ENCODE measurements at places on chromosomes 7 and 10. TPM values are rescaled to one million over a fixed set of nuclear protein-coding genes. Genes with fewer than 3 reads are reported as not detected.

DNA sequence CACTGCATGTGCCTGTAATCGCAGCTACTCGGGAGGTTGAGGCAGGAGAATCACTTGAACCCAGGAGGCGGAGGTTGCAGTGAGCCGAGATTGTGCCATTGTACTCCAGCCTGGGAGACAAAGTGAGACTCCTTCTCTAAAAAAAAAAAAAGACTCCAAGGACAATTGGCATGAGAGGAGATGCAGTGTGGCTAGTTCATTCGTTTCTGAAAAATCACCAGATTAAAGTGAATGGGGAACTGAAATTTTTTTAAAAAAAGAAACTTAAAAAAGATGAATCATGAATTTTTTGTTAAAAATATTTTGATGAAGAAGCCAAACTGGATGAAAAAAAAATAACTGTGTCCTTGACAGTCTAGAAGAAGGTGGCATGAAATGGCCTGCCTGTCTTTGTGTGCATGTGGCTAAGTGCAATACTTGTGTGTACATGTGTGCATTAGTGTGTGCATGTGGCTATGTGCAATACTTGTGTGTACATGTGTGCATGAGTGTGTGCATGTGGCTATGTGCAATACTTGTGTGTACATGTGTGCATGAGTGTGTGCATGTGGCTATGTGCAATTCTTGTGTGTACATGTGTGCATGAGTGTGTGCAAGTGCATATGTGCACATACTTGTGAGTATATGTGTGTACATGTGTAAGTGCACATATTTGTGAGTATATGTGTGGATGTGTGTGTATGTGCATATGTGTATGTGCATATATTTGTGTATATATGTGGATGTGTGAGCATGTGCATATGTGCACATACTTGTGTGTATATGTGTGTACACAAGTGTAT is 391.7 kb upstream of the KLF6 start:
- DNase-seq, result no peak
- no peaks in the 10 kb centered on the region for H3K27me3 ChIP-seq
- H3K27ac ChIP-seq, result no peak overlapping the region
- no peaks in the 10 kb centered on the region for H3K36me3 ChIP-seq
- no peaks in the 10 kb centered on the region for H3K4me1 ChIP-seq

- no peaks in the 10 kb centered on the region for H3K36me3 ChIP-seq
- no peaks in the 10 kb centered on the region for H3K27me3 ChIP-seq
- no peak overlapping the region for H3K4me3 ChIP-seq
- no peaks in the 10 kb centered on the region for H3K4me1 ChIP-seq
- DNase-seq, result no peak
- H3K27ac ChIP-seq, result no peak overlapping the region
Observed at GRCh38 chr7:28487487-28487886, 75.2 kb downstream of the CREB5 start.

DNA sequence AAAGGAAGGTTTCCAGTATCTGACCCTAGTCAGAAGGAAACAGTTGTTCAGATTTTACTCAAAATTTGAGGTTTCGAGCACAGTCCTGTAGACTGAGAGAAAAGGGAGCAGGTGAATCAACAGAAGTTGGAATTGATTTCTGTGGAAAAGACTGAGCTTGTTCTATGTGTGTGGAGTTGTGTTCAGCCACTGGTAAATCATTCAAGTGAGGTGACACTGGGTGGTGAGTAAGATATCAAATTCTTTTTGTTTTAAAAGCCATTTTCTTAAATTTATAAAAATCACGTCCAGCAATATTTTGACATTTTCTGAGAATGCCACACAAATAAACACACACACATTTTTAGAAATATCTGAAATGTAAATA is 165.1 kb downstream of the HGF start:
- H3K27ac ChIP-seq, result no peak overlapping the region
- DNase-seq, result no peak
- no peaks in the 10 kb centered on the region for H3K27me3 ChIP-seq
- H3K36me3 ChIP-seq, result no peaks in the 10 kb centered on the region

GRCh38 chr10:130895161-130895560 is 416.4 kb downstream of the TCERG1L start:
- no peak overlapping the region for H3K4me3 ChIP-seq
- H3K36me3 ChIP-seq, result no peaks in the 10 kb centered on the region
- H3K27ac ChIP-seq, result no peak overlapping the region
- no peak for DNase-seq
- H3K4me1 ChIP-seq, result no peaks in the 10 kb centered on the region

Gene NPSR1
- not detected for total RNA-seq

DNA sequence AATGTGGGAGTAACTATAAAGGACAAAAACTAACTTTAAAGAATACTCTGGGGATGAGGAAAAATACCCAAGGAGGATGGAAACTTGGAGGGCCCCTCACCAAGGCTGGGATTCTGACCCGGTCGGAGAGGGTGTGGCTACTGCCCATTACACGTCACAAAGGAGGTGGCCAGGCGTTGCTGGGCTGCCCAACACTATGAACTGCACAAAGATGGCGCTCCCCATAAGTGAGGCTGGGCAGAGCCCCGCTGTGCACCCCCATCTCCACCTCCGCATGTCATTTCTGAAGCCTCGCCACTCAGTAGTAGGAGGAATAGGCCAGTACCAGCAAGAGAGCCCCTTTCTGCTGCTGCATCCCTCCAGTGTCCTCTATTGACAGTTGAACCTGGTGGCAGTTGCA is 290.1 kb upstream of the ZNF32 start:
- no peaks in the 10 kb centered on the region for H3K36me3 ChIP-seq
- no peaks in the 10 kb centered on the region for H3K27me3 ChIP-seq
- H3K27ac ChIP-seq, result no peak overlapping the region
- no peak for DNase-seq

Gene PDE1C
- not detected for total RNA-seq

Gene SYT15
- total RNA-seq, result 0.90 TPM

DNA sequence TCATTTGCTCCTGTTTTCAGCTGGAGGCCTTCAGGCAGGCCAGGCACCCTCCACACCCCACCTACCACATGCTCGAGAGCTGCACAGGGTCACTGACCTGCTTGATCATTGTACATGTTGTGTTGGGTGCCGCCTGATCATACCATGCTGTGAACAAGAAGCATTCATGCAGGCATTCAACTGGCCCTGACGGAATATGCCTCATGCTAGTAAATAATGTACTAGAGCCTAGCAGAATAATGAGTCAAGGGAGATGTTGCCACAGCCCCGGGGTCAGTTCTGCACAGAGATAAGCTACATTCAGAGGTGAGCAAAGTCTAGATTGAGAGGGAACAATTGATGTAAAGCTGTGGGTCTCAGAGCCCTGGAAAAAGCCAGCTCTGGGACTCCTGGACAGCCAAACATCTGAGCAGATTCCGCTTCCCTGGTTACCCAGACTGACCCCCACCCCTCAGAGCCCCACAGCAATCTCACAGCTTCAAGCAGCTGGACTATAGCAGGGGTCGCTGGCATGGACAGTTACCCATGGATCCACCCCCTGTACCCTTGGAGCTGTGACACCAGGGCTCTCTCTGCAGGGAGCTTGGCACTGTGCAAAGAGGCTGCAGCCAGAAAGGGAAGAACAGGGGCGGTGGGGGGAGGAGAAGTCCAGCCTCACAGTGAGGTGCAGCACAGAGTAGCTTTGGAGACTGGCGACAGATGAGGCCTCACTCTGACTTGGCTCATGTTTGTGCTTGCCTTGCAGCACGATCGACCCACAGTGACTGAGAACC is 86.6 kb downstream of the FRMPD2 start:
- H3K4me3 ChIP-seq, result no peak overlapping the region
- no peaks in the 10 kb centered on the region for H3K36me3 ChIP-seq
- no peaks in the 10 kb centered on the region for H3K27me3 ChIP-seq

- no peak overlapping the region for H3K4me3 ChIP-seq
- no peaks in the 10 kb centered on the region for H3K4me1 ChIP-seq
- no peak overlapping the region for H3K27ac ChIP-seq
- DNase-seq, result peak; percentile 47
- no peaks in the 10 kb centered on the region for H3K27me3 ChIP-seq
Observed at GRCh38 chr10:81414038-81414437, 461.0 kb upstream of the NRG3 start.

Gene AKR1C3
- total RNA-seq, result 338 TPM

GRCh38 chr10:49252313-49253034 is 46.5 kb upstream of the C10orf71 start:
- H3K27ac ChIP-seq, result no peak overlapping the region
- no peak for DNase-seq
- no peaks in the 10 kb centered on the region for H3K4me1 ChIP-seq
- H3K4me3 ChIP-seq, result no peak overlapping the region
- H3K36me3 ChIP-seq, result no peaks in the 10 kb centered on the region

GRCh38 chr10:15211464-15211979 is 43.0 kb upstream of the NMT2 start:
- no peak for DNase-seq
- H3K4me1 ChIP-seq, result no peaks in the 10 kb centered on the region
- no peaks in the 10 kb centered on the region for H3K36me3 ChIP-seq
- H3K27ac ChIP-seq, result no peak overlapping the region

Gene NPTX2
- 1.0 TPM for total RNA-seq

Gene NOS3
- 9.2 TPM for total RNA-seq

GRCh38 chr10:114094795-114095194 is 51.1 kb downstream of the ADRB1 start:
- H3K4me1 ChIP-seq, result no peaks in the 10 kb centered on the region
- H3K36me3 ChIP-seq, result no peaks in the 10 kb centered on the region
- H3K4me3 ChIP-seq, result no peak overlapping the region
- no peaks in the 10 kb centered on the region for H3K27me3 ChIP-seq
- no peak for DNase-seq

Gene TRPV5
- total RNA-seq, result not detected

GRCh38 chr7:106591146-106591545 is 69.8 kb downstream of the CCDC71L start:
- no peak for DNase-seq
- H3K4me3 ChIP-seq, result no peak overlapping the region
- H3K4me1 ChIP-seq, result no peaks in the 10 kb centered on the region
- no peak overlapping the region for H3K27ac ChIP-seq
- H3K27me3 ChIP-seq, result no peaks in the 10 kb centered on the region

DNA sequence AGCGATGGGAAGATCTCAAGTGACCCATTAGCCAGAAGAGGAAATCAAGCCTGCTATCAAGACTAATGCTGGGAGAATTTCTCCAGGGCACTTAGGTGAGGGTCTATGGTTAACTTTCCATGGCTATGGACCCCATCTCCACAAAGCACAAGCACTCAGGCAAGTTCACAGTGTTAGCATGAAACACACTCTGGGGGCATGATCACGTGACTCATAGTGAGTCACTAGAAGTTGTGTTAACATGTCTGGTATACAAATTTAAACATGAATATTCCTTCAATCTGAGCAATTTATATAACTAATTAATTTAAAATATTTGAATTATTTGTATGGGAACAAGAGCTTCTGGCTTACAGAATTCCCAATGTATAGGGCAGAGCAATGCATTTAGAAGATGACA is 131.8 kb downstream of the FAM204A start:
- H3K36me3 ChIP-seq, result no peaks in the 10 kb centered on the region
- no peaks in the 10 kb centered on the region for H3K27me3 ChIP-seq
- no peak overlapping the region for H3K4me3 ChIP-seq
- H3K27ac ChIP-seq, result no peak overlapping the region

Gene MBL2
- total RNA-seq, result 173 TPM

DNA sequence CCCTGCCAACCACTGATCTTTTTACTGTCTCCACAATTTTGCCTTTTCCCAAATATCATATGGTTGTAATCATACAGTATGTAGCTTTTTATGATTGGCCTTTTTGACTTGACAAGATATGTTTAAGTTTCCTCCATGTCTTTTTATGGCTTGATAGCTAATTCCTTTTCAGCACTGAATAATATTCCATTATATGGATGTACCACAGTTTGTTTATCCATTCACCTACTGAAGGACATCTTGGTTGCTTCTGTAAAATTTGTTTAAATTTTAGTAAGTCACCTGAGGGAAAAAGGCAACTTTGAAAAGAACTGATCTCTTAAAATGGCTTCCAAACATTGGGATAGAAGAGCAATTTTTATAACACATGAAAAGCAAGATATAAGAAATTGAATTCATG is 43.5 kb downstream of the ATRNL1 start:
- no peaks in the 10 kb centered on the region for H3K4me1 ChIP-seq
- H3K27ac ChIP-seq, result no peak overlapping the region
- DNase-seq, result no peak

DNA sequence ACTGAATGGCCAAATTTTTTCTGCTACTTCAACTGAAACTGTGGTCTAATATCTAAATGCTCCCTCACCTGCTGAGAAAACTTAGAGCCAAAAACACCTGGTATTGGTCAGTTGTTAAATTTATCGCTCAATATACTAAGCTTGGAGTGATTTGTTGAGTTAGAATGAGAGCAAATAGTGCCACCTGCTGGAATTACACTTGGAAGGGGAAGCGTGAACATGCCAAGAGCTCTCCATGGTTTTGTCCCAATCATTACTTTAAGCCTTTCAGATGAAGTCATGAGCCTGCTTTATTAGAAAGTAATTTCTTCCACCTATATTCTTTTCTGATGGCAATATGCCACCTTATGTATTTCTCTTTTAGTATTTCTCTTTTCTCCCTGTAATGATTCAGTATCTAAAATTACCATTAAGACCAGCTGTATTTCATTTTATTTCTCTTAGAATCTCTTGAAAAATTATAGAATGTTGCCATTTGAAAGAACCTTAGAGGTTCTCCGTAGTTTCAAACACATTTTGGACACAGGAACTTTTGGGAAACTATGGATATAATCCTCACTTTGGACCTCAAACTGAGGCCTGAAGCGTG is 447.8 kb upstream of the C7orf33 start:
- DNase-seq, result no peak
- H3K27ac ChIP-seq, result no peak overlapping the region
- H3K4me1 ChIP-seq, result no peaks in the 10 kb centered on the region
- no peaks in the 10 kb centered on the region for H3K27me3 ChIP-seq
- no peak overlapping the region for H3K4me3 ChIP-seq

GRCh38 chr7:47292832-47293309 is 289.0 kb downstream of the TNS3 start:
- H3K27me3 ChIP-seq, result no peaks in the 10 kb centered on the region
- peaks cover 75% of the 10 kb centered on the region for H3K36me3 ChIP-seq
- no peak overlapping the region for H3K4me3 ChIP-seq
- H3K4me1 ChIP-seq, result no peaks in the 10 kb centered on the region
- no peak overlapping the region for H3K27ac ChIP-seq

Gene ANKRD30A
- not detected for total RNA-seq

GRCh38 chr10:33153968-33154327 is 180.5 kb downstream of the NRP1 start:
- no peak overlapping the region for H3K4me3 ChIP-seq
- no peaks in the 10 kb centered on the region for H3K27me3 ChIP-seq
- H3K4me1 ChIP-seq, result no peaks in the 10 kb centered on the region
- no peaks in the 10 kb centered on the region for H3K36me3 ChIP-seq
- H3K27ac ChIP-seq, result no peak overlapping the region

Measured in right lobe of liver (tissue), 6 donors.